ENCODE measurements at places on chromosomes 7 and 10. TPM values are rescaled to one million over a fixed set of nuclear protein-coding genes. Genes with fewer than 3 reads are reported as not detected.

GRCh38 chr10:73886085-73886529 lies 11.8 kb upstream of the CAMK2G start:
- no peak for DNase-seq

DNA sequence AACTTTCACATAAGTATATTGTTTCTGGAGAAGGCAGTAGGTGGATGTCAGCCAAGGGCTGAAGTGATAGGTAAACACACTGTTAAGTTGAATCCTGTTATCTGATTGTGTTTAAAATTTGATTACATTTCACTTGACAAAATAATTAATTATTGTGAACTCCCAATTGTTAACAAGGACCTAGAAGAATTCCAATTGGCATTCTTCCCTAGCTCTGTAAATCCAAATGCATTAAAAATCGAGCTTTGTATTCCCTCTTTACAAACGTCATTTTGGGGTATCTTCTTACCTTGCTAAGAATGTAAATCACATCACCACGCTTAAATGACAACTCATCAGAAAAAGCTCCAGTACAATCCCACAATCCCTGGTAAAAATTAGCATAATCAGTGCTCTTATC lies 179.9 kb downstream of the SKAP2 start:
- DNase-seq = no peak

GRCh38 chr10:110694263-110694662 lies 50.1 kb downstream of the RBM20 start:
- DNase-seq = no peak

DNA sequence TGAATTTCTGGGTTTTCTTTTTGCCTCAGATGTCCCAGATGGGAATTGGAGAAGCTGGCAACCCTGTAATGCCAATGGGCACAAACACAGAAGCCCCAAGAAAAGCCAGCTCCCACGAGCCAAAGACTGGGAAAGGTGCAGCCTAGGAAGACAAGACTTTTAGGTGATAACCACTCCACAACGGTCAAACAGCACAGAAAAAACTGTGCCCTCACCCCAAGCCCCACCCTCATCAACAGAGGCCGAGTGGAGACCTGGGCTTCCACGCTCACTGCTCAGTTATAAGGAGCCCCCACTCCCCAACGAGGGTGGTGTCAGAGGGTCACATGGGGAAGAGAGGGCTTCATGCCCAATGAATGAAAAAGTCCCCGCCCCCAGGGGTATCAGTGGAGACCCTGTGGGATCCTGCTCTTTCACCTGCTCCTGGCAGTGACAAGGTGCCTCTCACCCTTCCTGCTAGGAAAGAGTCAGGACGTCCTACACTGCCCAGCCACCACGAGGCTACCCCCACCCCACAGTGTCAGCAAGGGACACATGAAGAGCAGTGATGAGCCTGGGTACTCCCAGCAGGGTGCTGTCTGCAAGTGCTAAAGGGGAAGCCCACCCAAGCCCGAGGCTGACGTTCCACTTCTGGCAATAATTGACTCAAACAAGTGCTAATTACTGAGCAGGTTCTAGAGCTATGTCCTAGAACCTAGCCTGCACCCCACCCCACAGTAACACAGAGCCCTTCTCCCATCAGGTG lies 8.3 kb downstream of the TMEM273 start:
- no peak for DNase-seq

- no peak for DNase-seq
These were observed 8.2 kb downstream of the CLDN12 start for GRCh38 chr7:90411510-90411909.

GRCh38 chr7:16712916-16713315 lies 40.6 kb upstream of the TSPAN13 start:
- no peak for DNase-seq

DNA sequence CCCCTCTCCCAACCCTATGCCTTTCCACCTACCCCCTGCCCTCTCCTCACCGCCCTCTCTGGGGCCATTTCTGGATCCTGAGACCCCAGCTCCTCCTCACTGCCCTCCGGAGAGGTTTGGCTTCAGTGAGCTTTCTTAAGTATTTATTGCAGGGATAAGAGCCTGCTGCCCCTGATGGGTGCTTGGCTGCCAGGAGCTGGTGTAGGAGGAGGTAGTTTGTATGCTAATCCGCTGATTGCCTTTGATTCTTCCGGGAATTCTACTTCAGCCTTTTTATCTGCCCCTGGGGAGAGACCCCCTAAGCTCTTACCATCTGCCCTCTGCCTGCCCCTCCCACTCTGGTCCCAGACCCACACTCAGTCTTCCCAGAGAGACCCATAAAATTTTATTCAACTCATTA lies 263.5 kb upstream of the PODXL start:
- DNase-seq = no peak

DNA sequence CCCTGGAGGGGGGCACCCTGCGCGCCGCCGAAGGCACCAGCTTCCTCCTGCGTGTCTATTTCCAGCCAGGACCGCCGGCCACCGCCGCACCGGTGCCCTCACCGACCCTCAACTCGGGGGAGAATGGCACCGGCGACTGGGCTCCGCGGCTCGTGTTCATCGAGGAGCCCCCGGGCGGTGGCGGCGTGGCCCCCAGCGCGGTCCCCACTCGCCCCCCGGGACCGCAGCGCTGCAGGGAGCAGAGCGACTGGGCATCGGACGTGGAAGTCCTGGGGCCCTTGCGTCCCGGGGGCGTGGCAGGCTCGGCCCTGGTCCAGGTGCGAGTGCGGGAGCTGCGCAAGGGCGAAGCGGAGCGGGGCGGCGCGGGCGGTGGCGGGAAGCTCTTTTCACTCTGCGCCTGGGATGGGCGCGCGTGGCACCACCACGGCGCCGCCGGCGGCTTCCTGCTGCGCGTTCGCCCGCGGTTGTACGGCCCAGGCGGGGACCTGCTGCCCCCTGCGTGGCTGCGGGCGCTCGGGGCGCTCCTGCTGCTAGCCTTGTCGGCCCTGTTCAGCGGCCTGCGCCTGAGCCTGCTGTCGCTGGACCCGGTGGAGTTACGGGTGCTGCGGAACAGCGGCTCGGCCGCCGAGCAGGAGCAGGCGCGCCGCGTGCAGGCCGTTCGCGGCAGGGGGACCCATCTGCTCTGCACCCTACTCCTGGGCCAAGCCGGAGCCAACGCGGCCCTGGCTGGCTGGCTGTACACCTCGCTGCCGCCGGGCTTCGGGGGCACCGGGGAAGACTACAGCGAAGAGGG lies 594 bp downstream of the CNNM1 start:
- DNase-seq = no peak

GRCh38 chr10:44569193-44570091 lies 184.5 kb upstream of the CXCL12 start:
- peak; percentile 69 for DNase-seq

GRCh38 chr7:20834656-20835055 lies 48.0 kb upstream of the SP8 start:
- no peak for DNase-seq

DNA sequence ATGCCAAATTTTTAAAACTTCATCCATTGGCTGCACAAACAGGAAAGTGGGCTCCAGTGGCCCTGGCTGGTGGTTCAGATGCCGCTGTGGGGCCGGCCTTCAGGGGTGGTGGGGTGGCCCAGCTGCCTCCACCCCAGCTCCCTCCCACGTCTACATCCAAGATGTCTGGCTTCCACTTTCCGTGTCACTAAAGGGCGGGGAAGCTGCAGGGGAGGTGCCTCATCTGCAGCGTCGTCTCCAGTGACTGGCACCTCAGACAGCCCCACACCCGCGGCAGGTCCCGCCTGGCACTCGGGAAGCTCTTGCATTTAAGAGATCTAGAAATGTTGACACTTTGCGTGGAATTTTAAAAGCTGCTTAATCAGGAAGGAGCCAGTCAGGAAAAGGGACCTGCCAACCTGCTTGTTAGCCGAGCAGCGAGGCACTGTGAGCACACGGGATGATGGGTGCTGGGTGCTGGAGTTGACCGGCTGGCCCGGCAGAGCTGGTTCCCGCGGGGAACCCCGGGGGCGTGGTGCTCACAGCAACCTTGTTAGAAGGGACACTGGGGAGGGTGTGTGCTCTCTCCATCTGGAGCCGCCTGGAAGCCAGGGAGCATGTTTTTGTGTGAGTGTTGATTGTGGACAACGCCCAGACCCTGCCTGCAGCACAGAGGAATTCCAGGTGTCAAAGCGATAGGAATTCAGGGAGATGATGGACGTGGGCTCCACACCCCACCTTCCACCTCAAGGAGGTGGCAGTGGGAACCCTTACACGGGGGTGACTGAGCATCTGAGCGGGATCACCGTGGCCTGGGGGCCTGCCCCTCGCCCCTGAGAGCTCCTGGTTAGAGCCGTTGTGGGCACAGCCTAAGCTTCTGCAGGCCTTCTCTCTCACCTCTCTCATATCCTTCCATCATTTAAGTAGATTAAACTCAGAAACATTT lies 320.5 kb downstream of the PTPRN2 start:
- no peak for DNase-seq

DNA sequence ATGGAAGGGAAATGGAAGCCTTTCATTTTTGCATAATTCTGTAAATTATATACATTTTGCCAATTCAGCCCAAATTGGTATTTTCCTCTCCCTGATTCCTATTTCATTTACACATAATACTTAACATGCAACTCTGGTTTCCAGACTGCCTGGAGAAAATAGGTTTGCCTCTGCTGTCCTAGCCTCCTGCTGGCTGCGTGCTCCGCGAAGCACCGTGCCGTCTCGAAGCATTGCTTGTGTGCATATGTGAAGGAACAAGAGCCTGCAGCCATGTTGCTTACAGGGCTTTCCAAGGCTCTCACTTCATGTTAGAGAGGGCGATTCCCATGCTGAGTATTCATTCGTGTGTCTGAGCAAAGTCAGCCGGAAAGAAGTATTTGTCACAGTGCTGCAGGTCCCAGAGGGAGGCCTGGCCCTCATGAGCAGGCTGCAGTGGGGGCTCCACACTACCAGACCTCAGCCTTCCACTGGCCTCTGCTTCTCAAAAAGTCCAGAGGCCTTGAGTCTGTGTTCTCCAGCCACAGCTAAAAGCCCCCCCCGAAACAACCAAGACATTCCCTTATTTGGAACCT lies 66.5 kb downstream of the CLRN3 start:
- no peak for DNase-seq

- DNase-seq = no peak
These were observed 133.6 kb downstream of the ZMIZ1 start for GRCh38 chr10:79202188-79203013.

DNA sequence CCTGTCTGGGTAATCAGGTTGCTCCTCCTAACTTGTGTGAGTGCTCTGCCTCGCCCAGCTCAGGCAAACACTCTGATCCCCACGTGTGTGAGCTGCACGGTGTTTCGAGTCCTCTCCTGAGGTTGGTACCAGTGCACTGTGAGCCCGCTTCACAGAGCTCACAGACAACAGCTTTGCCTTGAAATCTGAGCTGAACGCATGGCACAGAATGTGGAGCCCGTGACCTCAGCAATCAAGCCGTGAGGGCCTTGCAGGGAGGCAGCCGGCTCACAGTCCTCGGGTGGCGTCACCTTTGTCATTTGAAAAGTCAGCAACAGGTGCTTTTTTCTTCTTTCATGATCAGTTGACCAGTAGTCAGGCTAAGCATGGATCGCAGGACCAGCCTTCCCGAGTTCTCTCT lies 60.2 kb upstream of the ADGRA1 start:
- DNase-seq = no peak

GRCh38 chr7:155489862-155490696 lies 32.1 kb downstream of the EN2 start:
- DNase-seq = no peak

- no peak for DNase-seq
These were observed 127.3 kb downstream of the RNLS start for GRCh38 chr10:88455831-88456230.

- DNase-seq = no peak
These were observed 317.3 kb upstream of the HGF start for GRCh38 chr7:82087099-82087498.

GRCh38 chr7:43764807-43765491 lies 6.5 kb downstream of the BLVRA start:
- no peak for DNase-seq

DNA sequence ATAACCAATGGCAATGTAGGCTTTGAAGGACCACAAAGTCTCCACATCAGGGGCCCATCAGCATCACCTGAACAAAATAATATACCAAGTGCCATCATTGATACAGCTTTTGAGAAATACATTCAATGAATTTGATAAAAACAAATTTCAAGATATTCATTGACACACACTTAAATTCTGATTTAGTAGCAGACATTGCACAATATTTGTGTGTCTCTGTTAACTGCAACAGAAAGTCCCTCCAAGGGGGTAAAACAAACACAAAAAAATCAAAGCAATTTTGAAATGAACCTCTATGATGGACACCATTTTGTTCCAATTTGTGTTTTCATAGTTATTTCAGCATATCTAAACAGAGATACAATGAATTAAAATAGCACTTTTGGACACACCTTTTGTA lies 86.8 kb upstream of the RSU1 start:
- no peak for DNase-seq

DNA sequence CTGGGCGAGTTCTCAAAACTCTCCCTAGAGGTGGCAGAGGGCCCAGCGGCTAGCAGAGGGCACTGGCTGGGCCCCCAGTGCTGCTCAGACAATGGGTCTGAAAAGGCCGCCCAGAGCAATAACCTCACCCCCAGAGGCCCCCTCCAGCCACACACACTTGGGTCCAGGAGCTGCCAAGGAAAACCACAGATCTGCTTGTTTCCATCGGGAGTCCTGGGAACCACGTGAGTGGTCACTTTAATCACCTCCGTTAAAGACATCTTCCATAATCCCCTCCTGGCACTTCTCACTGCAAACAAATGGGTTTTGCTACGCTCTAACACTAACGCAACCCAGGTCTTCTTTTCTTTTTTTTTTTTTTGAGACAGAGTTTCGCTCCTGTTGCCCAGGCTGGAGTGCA lies 30.0 kb downstream of the NUDT1 start:
- no peak for DNase-seq

PRXL2A gene
- total RNA-seq = 197 TPM

TAS2R41 gene
- total RNA-seq = not detected

MYL10 gene
- not detected for total RNA-seq

KIAA1549 gene
- total RNA-seq = 8.7 TPM

NUTM2E gene
- total RNA-seq = 0.19 TPM

CYP2C8 gene
- total RNA-seq = not detected

CYP26C1 gene
- total RNA-seq = 1.1 TPM

LRRC61 gene
- total RNA-seq = 1.7 TPM

PRPF18 gene
- 18.4 TPM for total RNA-seq

GAD2 gene
- total RNA-seq = not detected

HOXA9 gene
- total RNA-seq = 36.1 TPM

KLHDC10 gene
- total RNA-seq = 18.0 TPM

SPDYE1 gene
- total RNA-seq = not detected
